ENCODE measurements at places on chromosomes 12 and 14.

DNA sequence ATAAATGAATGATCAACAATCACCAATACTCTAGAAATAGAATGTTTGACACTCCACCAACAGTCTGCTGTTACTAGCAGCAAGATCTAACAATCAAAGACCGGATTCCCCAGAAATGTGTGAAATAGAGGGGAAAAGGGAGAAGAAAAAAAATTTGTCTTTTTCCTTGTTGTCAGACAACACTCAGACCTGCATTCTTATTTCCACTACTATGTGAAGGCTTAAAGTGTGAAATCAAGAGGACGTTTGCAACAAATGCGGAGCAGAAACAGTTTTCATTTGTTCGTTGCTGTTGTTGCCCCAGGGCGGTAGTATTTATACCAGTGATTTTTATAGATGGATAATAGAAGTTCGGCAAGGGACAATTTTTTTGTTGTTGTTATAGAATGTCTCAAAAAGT is 9.2 kb downstream of the NKX2-1 start:
- no peaks in the 10 kb centered on the region for H3K36me3 ChIP-seq
- H3K4me1 ChIP-seq: peaks cover 17% of the 10 kb centered on the region
- no peak for DNase-seq
- H3K27ac ChIP-seq: no peak overlapping the region
- H3K4me3 ChIP-seq: no peak overlapping the region
- H3K27me3 ChIP-seq: peaks cover 98% of the 10 kb centered on the region

- no peak overlapping the region for H3K27ac ChIP-seq
- H3K4me1 ChIP-seq: no peaks in the 10 kb centered on the region
- H3K36me3 ChIP-seq: no peaks in the 10 kb centered on the region
- H3K4me3 ChIP-seq: no peak overlapping the region
Observed at GRCh38 chr14:41824441-41824840, 217.8 kb downstream of the LRFN5 start.

DNA sequence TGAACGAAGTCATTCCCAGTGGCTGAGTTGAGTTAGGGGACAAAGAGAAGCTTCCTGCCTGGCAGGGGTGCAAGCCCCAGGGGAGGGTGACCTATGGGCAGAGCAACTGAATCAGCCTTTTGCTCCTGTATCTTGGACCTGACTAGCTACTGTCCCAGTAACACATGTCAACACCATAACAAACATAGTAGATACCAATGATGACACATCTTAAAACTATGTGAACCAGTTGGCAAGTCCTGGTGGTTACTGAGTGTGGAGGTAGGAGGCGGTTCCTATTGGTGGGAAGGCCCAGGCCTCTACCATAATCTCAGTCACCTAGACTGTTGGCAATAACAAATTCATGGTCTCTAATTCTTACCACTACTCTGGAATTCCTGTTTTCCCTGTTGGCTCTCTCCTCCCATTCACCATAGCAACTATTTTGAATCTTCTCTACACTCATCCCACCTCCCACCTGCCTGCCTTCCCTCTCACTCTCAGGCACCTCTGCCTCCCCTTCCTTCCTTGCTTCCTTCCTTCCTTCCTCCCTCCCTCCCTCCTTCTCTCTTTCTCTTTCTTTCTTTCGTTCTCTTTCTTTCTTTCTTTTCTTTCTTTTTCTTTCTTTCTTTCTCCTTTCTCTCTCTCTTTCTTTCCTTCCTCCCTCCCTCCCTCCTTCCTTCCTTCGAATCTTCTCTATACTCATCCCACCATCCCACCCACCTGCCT is 8.1 kb upstream of the P2RX7 start:
- DNase-seq: no peak
- no peak overlapping the region for H3K27ac ChIP-seq
- no peak overlapping the region for H3K4me3 ChIP-seq
- peaks cover 22% of the 10 kb centered on the region for H3K4me1 ChIP-seq
- no peaks in the 10 kb centered on the region for H3K36me3 ChIP-seq

- peaks cover 5% of the 10 kb centered on the region for H3K36me3 ChIP-seq
- no peak overlapping the region for H3K27ac ChIP-seq
- DNase-seq: no peak
- peaks cover 2% of the 10 kb centered on the region for H3K27me3 ChIP-seq
Observed at GRCh38 chr12:51622564-51622963, 31.5 kb downstream of the SCN8A start.

DNA sequence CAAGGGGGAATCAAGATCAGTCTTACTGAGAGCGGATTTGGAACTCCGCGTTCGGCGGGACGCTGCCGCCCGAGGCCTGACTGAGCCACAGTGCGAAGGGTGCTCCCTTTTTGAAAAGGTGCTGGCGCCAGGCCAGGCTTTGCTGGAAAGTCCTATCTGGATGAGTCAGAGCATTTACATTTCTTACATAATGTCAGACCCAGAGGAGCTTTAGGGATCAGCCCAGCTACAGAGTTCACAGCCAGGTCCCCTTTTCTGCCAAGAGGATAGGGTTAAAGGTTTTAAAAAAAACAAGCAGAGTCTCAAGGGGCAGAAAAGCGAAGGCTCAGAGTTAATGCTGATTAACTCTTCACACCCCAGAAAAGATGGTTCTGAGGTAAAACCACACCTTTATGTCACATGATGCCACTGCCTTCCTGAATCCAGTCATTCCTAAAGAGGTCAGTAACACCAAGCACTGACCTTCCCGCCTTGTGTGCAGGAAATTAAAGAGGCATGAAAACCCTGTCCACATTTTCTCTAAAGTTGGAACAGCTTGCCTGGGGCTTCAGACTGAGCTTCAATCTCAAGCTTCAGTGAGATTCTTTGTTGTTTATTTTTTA is 11.7 kb upstream of the FBXL14 start:
- peaks cover 12% of the 10 kb centered on the region for H3K27me3 ChIP-seq
- H3K4me3 ChIP-seq: peak overlapping the region; percentile 86
- H3K27ac ChIP-seq: peak overlapping the region; percentile 87
- DNase-seq: peak; percentile 30
- H3K4me1 ChIP-seq: peaks cover 78% of the 10 kb centered on the region

DNA sequence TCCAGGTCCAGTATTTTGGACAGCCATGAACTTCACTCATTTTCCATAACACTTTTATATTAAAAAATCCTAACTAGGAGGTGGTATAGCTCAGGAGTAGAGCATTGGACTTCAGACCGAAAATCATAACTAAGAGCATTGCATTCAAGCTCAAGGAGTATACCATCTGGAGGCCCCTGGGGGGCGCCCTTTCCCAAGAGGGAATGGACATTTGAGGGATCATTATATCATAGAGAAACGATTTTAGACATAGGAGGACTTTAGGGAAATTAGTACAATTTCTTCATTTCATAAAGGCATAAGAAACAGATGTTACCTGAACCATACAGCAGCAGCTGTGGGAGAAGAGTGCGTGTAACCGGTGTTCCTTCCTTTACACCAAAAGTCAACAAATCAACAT is 5.2 kb upstream of the ATG14 start:
- H3K36me3 ChIP-seq: no peaks in the 10 kb centered on the region
- peaks cover 13% of the 10 kb centered on the region for H3K4me1 ChIP-seq
- peaks cover 36% of the 10 kb centered on the region for H3K27me3 ChIP-seq
- H3K27ac ChIP-seq: no peak overlapping the region
- DNase-seq: peak; percentile 39
- H3K4me3 ChIP-seq: no peak overlapping the region

DNA sequence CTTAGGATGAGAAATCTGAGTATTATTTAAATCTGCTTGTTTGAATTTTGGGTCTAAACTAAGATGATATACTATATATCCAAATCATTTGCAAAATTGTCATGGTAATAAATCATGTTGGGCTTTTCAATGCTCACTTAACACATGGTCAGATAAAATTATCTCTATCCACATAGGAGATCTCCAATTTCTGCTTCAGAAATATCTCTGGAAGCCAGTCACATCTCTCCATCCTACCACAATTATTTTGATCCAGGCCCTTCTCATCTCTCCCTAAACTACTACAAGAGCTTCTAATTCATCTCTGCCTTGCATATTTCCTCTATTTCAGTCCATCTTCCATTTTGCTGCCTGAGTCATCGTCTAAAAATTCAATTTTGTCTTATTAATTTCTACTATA is 3.8 kb downstream of the DCN start:
- H3K36me3 ChIP-seq: no peaks in the 10 kb centered on the region
- H3K27ac ChIP-seq: no peak overlapping the region

DNA sequence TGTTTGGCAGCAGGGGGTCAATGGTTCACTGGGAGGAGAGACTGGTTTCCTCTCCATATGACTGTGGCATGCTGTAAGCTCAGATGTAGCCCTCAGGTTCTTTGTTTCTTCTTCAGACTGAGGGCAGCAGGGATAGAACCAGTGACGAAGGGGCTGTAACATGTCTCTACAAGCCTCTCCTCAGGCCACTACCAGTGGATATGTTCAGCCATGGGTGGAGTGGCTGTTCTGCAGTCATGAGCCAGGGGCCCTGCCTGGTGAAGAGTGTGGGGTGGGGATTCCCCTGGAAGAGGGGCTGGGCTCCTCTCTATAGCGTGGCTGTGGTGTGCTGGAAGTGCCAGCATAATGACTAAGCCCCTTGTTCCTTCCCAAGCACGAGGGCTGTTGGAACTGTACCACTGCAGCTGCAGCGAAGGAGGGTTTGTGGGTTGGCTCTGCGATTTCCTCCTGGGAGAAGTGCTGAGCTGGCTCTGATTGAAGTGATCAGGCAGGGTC is 55.8 kb downstream of the CMAS start:
- no peaks in the 10 kb centered on the region for H3K27me3 ChIP-seq
- H3K4me3 ChIP-seq: no peak overlapping the region
- no peak overlapping the region for H3K27ac ChIP-seq
- H3K36me3 ChIP-seq: no peaks in the 10 kb centered on the region

DNA sequence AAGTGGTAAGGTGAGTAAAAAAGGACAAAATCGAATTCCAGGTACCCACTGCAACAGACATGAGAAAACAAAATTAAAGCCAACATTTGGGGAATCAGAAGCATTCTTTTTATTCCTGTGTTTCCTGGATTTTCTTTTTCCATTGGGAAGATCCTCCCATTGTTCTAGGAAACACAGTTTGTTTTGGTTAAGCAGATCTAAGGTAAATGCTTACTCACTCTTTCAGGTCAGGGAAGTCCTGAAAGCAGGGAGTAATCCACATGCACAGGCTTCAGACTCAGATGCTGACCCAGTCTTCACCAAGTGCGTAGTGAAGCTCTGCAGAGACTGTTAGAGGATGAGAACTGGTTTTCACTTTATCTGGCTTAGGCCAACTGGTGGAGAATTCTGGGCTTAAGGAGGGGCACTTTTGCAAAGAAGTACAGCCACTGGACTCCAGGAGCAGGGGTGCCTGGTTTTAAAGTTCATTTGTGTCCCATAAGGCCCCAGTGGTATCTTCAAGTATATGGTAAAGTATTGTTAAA is 57.7 kb downstream of the RPAP3 start:
- peaks cover 44% of the 10 kb centered on the region for H3K36me3 ChIP-seq
- H3K27me3 ChIP-seq: no peaks in the 10 kb centered on the region
- H3K4me1 ChIP-seq: peaks cover 5% of the 10 kb centered on the region
- no peak overlapping the region for H3K27ac ChIP-seq

- no peak for DNase-seq
- H3K36me3 ChIP-seq: no peaks in the 10 kb centered on the region
- H3K4me3 ChIP-seq: no peak overlapping the region
- peaks cover 65% of the 10 kb centered on the region for H3K4me1 ChIP-seq
- no peak overlapping the region for H3K27ac ChIP-seq
- H3K27me3 ChIP-seq: peaks cover 54% of the 10 kb centered on the region
Observed at GRCh38 chr12:124293286-124294003, 1.4 kb upstream of the RFLNA start.

DNA sequence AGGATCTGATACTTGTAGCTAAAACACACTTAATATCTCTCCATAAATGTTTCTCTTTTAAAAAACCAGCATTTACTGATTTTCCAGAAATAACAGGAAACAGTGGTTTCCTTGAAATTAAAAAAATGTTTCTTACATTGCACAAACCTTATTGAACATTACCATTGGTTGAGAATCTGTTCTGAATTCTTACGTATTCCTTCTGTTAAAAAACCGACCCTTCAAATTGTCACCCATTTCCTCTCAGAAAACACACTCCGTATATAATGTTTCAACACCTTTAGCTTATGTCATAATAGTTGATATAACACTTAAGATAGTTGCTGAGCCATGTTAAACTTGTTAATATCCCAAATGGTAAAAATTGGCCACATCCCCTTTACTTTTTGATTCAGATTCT is 51.2 kb downstream of the MSRB3 start:
- H3K4me3 ChIP-seq: no peak overlapping the region
- H3K27ac ChIP-seq: no peak overlapping the region
- peaks cover 56% of the 10 kb centered on the region for H3K4me1 ChIP-seq
- peaks cover 4% of the 10 kb centered on the region for H3K36me3 ChIP-seq
- peaks cover 6% of the 10 kb centered on the region for H3K27me3 ChIP-seq
- no peak for DNase-seq

DNA sequence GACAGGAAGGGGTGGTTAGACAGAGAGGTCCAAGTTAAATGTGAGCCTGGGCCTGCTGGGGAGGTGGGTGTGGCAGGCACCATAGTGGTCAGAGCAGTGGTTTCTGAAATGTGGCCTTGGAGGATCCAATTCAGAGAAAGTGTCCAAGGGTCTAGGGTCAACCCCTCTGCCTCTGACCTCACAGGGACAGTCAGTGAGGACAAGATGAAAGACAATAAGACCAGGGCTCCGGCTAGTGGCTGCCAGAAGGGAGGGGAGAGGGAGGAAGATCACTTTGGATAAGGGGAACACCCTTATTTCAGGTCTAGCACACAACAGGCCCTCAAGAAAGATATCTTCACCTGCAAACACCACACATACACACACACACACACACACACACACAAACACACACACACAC is 335.1 kb downstream of the MED13L start:
- peaks cover 30% of the 10 kb centered on the region for H3K4me1 ChIP-seq
- no peaks in the 10 kb centered on the region for H3K27me3 ChIP-seq
- peaks cover 13% of the 10 kb centered on the region for H3K36me3 ChIP-seq
- H3K4me3 ChIP-seq: no peak overlapping the region

GRCh38 chr14:104676694-104677511 is 12.5 kb upstream of the INF2 start:
- H3K36me3 ChIP-seq: no peaks in the 10 kb centered on the region
- H3K27me3 ChIP-seq: peaks cover 13% of the 10 kb centered on the region
- peak overlapping the region; percentile 78 for H3K4me3 ChIP-seq
- peak; percentile 55 for DNase-seq
- H3K27ac ChIP-seq: peak overlapping the region; percentile 90
- H3K4me1 ChIP-seq: peaks cover 59% of the 10 kb centered on the region

DNA sequence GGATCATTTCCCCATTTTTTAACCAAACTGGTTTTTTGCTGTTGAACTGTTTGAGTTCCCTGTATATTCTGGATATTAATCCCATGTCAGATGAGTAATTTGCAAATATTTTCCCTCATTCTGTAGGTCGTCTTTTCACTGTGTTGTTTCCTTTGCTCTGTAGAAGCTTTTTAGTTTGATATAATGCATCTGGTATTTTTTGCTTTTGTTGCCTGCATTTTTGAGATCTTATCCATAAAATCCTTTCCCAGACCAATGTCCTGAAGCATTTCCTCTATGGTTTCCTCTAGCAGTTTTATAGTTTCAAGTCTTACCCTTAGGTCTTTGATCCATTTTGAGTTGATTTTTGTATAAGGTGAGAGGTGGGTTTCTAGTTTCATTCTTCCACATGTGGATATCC is 71.3 kb downstream of the LRP6 start:
- H3K4me3 ChIP-seq: no peak overlapping the region
- peaks cover 85% of the 10 kb centered on the region for H3K36me3 ChIP-seq
- no peak overlapping the region for H3K27ac ChIP-seq
- H3K4me1 ChIP-seq: peaks cover 2% of the 10 kb centered on the region
- H3K27me3 ChIP-seq: no peaks in the 10 kb centered on the region
- DNase-seq: no peak
